Activated naive CD8-positive, alpha-beta T cell treated with anti-CD3 and anti-CD28 coated beads for 36 hours (primary cell): ENCODE measurements at places on chromosomes 5 and 9.

DNA sequence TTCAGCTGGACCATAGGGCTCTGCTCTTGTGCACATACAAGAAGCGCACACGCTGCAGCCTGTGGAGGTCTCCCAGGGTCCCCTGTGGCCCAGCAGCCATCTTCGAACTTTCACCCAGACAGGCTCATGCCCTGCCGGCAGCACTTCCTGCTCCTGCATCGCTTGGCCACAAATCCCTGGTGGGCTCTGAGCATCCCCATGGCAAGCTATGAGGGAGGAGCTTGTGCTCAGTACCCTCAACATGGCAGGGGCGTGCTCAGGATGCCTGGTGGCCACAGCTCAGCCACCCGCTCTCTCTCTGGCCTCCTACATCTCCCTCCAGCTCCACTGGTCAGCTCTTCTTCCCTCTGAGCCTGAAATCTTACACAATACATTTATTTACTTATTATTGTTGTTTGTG is 63.7 kb downstream of the IRX2 start:
- no peak overlapping the region for H3K4me3 ChIP-seq
- no peak for DNase-seq
- no peaks in the 10 kb centered on the region for H3K4me1 ChIP-seq
- H3K27me3 ChIP-seq = no peaks in the 10 kb centered on the region

GRCh38 chr9:82598241-82599039 is 464.5 kb downstream of the RASEF start:
- H3K36me3 ChIP-seq = no peaks in the 10 kb centered on the region
- DNase-seq = no peak
- H3K4me1 ChIP-seq = no peaks in the 10 kb centered on the region
- H3K4me3 ChIP-seq = no peak overlapping the region

GRCh38 chr9:86809759-86810367 is 137.4 kb downstream of the GAS1 start:
- no peaks in the 10 kb centered on the region for H3K36me3 ChIP-seq
- no peaks in the 10 kb centered on the region for H3K4me1 ChIP-seq
- no peak overlapping the region for H3K4me3 ChIP-seq
- H3K27ac ChIP-seq = no peak overlapping the region

DNA sequence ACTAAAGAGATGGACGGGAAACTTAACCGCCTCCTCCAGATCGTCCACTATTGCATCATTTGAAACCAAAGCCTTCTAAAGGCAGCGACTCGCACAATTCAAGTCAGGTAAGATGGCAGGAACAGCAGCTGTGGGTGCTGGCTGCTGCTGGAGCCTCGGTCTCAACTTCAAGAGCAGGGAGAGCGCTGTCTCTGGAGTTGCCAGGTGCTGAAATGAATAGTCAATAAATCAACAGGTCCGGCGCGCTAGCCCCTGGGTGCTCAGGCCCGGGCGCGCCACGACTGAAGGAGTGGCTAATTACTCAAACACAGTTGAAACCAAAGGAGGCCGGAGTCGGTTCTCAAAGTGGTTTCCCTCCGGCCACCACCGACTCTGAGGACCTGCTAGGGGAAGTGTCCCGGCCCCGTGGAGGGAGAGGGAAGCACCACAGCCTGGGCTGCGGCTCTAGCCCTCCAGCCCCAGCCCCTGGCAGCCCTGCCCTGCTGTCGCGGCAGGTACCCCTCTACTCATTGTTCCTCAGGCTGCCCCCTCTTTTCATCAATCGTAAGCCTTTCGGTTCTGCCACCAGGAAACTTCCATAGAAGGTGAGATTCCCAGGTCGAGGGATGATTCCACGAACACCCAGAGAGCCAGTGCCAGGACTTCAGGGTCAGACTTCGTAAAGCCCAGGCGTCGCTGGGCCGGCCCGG is 804 bp downstream of the TTC39B start:
- no peaks in the 10 kb centered on the region for H3K27me3 ChIP-seq
- peaks cover 17% of the 10 kb centered on the region for H3K36me3 ChIP-seq
- peak overlapping the region; percentile 88 for H3K27ac ChIP-seq
- H3K4me3 ChIP-seq = peak overlapping the region; percentile 89
- peak; percentile 51 for DNase-seq

GRCh38 chr5:3836528-3836927 is 240.9 kb downstream of the IRX1 start:
- H3K27me3 ChIP-seq = no peaks in the 10 kb centered on the region
- no peak overlapping the region for H3K27ac ChIP-seq
- H3K4me1 ChIP-seq = no peaks in the 10 kb centered on the region
- H3K4me3 ChIP-seq = no peak overlapping the region
- no peak for DNase-seq
- no peaks in the 10 kb centered on the region for H3K36me3 ChIP-seq

GRCh38 chr5:173968154-173968797 is 20.7 kb upstream of the C5orf47 start:
- DNase-seq = no peak
- H3K27ac ChIP-seq = no peak overlapping the region
- H3K27me3 ChIP-seq = peaks cover 4% of the 10 kb centered on the region
- peaks cover 13% of the 10 kb centered on the region for H3K4me1 ChIP-seq

GRCh38 chr5:33321026-33321425 is 119.7 kb upstream of the TARS1 start:
- no peak overlapping the region for H3K4me3 ChIP-seq
- DNase-seq = no peak
- no peaks in the 10 kb centered on the region for H3K36me3 ChIP-seq
- H3K27ac ChIP-seq = no peak overlapping the region
- peaks cover 8% of the 10 kb centered on the region for H3K4me1 ChIP-seq
- H3K27me3 ChIP-seq = no peaks in the 10 kb centered on the region

- H3K4me3 ChIP-seq = no peak overlapping the region
- no peak for DNase-seq
- peaks cover 22% of the 10 kb centered on the region for H3K36me3 ChIP-seq
- no peaks in the 10 kb centered on the region for H3K27me3 ChIP-seq
- H3K27ac ChIP-seq = no peak overlapping the region
Observed at GRCh38 chr9:113192455-113192854, 28.6 kb downstream of the FKBP15 start.

DNA sequence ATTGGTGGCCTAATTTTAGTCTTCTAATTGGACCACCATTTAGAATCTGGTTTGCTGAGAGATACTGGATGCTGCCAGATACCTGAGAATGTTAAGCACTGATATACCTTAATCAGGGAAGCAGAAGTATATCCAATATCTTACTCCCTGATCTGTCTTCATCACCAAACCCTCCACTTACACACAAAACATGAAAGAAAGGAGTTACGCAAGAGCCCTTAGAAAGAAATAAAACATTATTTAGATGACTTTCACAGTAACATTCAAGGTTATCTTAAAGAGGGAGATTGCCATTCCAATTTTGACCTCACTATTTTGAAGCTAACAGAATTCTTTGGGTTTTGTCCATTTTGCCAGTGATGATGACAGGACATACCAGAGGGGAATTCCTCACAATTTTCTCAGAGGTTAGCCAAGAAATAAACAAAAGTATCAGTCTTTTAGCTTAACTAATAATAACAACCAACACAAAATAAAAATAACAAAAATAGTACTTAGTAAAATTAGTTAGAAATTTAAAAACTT is 496.1 kb downstream of the NFIB start:
- H3K27ac ChIP-seq = no peak overlapping the region
- no peaks in the 10 kb centered on the region for H3K36me3 ChIP-seq
- no peak for DNase-seq
- H3K27me3 ChIP-seq = no peaks in the 10 kb centered on the region
- H3K4me3 ChIP-seq = no peak overlapping the region
- no peaks in the 10 kb centered on the region for H3K4me1 ChIP-seq

- no peak overlapping the region for H3K27ac ChIP-seq
- H3K27me3 ChIP-seq = peaks cover 11% of the 10 kb centered on the region
- no peak overlapping the region for H3K4me3 ChIP-seq
- no peaks in the 10 kb centered on the region for H3K4me1 ChIP-seq
Observed at GRCh38 chr5:58107704-58108103, 352.2 kb downstream of the PLK2 start.

- peaks cover 23% of the 10 kb centered on the region for H3K4me1 ChIP-seq
- H3K27me3 ChIP-seq = no peaks in the 10 kb centered on the region
- H3K36me3 ChIP-seq = peaks cover 19% of the 10 kb centered on the region
- H3K4me3 ChIP-seq = no peak overlapping the region
- peak; percentile 13 for DNase-seq
Observed at GRCh38 chr9:123562844-123563346, 206.9 kb downstream of the CRB2 start.

DNA sequence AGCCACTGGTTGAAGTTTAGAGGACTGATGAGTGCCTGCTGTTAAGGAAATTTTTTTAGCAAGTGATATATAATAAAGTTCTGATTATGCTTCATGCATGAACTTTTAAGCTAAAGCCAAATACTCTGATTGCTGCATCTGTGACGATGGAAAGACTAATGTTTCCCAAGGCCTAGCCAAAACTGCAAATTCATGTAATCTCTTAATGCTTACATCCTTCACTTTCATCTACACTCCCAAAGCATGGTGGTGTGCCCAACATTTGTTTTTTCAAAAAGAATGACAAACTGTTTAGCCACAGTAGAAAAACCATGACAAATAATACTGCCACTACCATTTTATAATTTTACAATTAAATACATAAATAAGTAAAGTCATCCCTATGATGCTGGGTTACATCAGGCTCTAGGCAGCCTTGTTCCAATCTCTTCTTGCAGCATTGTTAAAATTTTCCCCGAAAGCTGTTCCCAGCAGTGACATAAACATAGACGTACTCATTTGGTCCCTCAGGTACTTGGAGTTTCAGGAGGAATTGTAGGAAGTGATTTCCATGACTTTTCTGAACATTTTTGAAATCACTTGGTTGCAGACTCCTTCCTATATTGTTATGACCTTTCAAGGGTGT is 625.3 kb upstream of the DMAC1 start:
- H3K27ac ChIP-seq = no peak overlapping the region
- no peak overlapping the region for H3K4me3 ChIP-seq
- H3K27me3 ChIP-seq = no peaks in the 10 kb centered on the region
- DNase-seq = no peak

DNA sequence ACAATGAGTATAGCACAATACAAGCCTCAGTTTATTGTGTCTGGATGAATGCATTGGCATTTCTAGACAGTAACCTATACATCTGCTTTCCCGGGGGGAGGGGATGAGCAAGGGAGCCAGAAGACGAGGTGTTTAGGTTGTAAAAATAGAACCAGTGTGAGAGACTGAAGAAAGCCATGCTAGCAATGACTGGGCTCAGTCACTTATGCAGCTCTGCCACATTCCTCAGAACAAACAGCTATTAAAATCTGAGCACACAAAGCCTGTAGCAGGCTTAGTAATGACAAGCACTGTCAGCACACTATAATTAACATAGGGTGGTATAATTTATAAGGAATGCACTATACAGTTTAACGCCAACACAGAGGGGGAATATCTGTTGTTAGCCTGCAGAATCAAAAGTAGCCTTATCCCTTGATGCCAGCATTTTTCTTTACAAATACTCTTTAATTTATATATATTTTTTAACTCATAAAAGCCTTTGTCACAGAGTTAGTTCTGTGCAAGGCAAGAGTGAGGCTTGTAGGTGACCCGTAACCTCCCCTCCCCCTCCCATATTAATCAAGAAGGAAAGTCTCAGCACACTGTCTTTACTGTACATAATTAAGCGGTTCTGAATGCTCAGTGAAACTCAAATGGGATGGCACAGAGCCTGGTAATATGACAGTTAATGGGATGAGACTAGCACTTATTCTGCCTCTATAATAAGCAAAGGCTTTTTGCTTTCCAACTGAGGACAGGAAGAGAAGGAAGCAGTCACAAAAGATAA is 295.4 kb downstream of the CSNK1G3 start:
- H3K4me3 ChIP-seq = no peak overlapping the region
- H3K4me1 ChIP-seq = no peaks in the 10 kb centered on the region
- H3K27ac ChIP-seq = no peak overlapping the region
- no peak for DNase-seq
- no peaks in the 10 kb centered on the region for H3K27me3 ChIP-seq

- peaks cover 8% of the 10 kb centered on the region for H3K27me3 ChIP-seq
- peak; percentile 63 for DNase-seq
- H3K36me3 ChIP-seq = no peaks in the 10 kb centered on the region
Observed at GRCh38 chr9:72038890-72039410, 21.5 kb downstream of the C9orf57 start.

GRCh38 chr9:15187589-15187988 is 119.4 kb downstream of the TTC39B start:
- no peak overlapping the region for H3K4me3 ChIP-seq
- peaks cover 10% of the 10 kb centered on the region for H3K4me1 ChIP-seq
- no peak overlapping the region for H3K27ac ChIP-seq

- H3K27ac ChIP-seq = no peak overlapping the region
- H3K27me3 ChIP-seq = peaks cover 42% of the 10 kb centered on the region
- H3K36me3 ChIP-seq = no peaks in the 10 kb centered on the region
- H3K4me1 ChIP-seq = no peaks in the 10 kb centered on the region
- DNase-seq = no peak
Observed at GRCh38 chr9:119365291-119366027, 3.8 kb downstream of the BRINP1 start.

GRCh38 chr5:127223256-127223974 is 67.2 kb upstream of the MEGF10 start:
- no peaks in the 10 kb centered on the region for H3K27me3 ChIP-seq
- H3K4me1 ChIP-seq = no peaks in the 10 kb centered on the region
- no peak overlapping the region for H3K4me3 ChIP-seq
- peaks cover 8% of the 10 kb centered on the region for H3K36me3 ChIP-seq
- no peak for DNase-seq

- H3K27me3 ChIP-seq = no peaks in the 10 kb centered on the region
- no peaks in the 10 kb centered on the region for H3K4me1 ChIP-seq
- no peak overlapping the region for H3K27ac ChIP-seq
- no peak for DNase-seq
- no peaks in the 10 kb centered on the region for H3K36me3 ChIP-seq
Observed at GRCh38 chr5:19266791-19267190, 721.2 kb downstream of the CDH18 start.

GRCh38 chr9:14063756-14064155 is 250.2 kb downstream of the NFIB start:
- H3K4me3 ChIP-seq = no peak overlapping the region
- H3K27me3 ChIP-seq = peaks cover 3% of the 10 kb centered on the region
- no peak for DNase-seq

DNA sequence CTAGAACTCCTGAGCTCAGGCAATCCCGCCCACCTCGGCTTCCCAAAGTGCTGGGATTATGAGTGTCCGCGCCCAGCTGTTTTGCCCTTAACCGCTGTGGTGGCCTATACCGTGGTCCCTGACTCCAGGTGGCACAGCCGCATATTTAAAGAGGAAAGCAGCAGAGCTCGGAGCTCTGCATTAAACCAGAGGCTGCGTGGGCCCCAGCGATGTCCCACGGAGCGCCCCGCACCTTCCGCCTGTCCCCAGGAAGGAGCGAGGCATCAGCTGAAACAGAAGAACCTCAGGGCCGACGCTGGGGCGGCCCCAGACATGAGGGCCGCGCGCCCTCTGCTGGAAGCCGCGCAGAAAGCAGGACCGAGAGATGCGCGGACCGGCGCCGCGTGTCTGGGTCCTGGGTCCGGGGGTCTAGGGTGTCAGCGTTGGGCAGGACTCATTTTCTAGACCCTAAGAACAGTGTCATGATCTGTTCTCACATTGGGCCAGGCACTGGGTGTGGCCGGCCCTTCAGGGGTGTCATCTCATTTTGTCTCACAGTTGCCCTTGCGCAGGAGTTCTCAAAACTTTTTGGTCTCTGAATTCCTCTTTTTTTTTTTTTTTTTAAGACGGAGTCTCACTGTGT is 37.7 kb downstream of the LAMC3 start:
- no peaks in the 10 kb centered on the region for H3K36me3 ChIP-seq
- H3K27ac ChIP-seq = no peak overlapping the region
- DNase-seq = peak; percentile 77
- H3K4me3 ChIP-seq = no peak overlapping the region
- no peaks in the 10 kb centered on the region for H3K27me3 ChIP-seq
- peaks cover 5% of the 10 kb centered on the region for H3K4me1 ChIP-seq
